ENCODE measurements at places on chromosomes 4 and X.

GRCh38 chrX:23503835-23504539 lies 163.3 kb upstream of the PRDX4 start:
- peak; percentile 84 for DNase-seq

DNA sequence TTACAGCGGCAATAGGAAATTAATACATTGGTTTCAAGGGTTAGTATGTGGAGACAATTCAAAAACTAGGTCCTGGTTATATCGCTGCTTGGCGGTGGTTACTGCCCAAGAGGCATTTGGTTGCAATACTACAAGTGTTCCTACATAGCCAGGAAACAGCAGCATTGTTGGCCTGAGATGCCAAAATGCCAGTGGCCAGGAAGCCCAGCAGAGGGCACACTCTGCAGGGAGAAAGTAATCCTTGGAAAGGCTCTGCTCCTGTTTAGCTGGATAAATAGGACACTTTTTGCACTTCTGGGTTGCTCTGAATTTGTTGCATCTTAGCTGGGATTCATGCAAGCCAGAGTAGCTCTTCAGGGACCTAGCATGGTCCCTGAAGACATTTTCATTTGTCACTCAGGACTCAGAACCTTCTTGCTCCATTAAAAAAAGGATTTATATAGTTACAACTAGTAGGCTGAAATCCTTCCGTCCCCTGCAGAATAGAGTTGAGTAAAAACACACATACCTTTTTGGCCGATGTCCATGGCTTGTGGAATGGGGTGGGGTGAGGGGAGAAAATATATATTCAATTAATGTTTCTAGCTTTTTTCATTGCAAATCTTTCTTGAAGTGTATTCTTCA lies 8.1 kb upstream of the GPR119 start:
- peak; percentile 83 for DNase-seq

DNA sequence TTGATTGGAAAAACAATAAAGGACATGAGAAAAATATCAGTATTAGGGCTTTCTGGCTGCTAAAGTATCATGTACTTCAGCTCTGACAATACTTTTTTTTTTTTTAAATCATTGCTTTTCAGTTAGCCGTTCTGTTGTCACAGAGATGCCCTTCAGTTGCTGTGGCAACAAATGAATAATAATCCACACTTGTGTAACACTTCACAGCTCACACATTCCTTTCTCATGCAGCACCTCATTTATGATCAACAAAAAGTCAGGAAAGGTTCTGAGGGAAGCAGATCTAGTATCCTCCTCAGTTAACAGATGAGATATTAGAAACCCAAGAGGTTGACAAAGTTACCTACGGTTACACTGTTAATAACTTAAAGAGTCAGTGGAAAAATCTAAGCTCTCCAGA lies 444.2 kb upstream of the SLIT2 start:
- no peak for DNase-seq

- no peak for DNase-seq
Observed at GRCh38 chrX:16223385-16223784, 56.1 kb downstream of the MAGEB17 start.

DNA sequence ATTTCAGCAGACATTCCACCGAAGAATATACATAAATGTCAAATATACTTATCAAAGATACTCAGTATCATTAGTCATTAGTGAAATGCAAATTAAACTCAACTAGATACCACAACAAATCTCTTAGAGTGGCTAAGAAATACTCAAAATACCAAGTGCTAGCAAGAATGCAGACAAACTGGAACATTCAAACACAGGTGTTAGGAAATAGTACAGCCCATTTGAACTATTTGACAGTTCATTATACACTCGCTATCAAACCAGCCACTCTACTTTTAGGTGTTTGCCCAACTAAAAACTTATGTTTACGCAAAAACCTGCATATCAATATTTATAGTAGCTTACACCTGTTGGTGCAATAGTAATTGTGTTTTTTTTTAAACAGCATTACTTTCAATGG lies 8.8 kb downstream of the ADAM29 start:
- no peak for DNase-seq

- DNase-seq = no peak
Observed at GRCh38 chr4:182346250-182346649, 103.0 kb downstream of the TENM3 start.

DNA sequence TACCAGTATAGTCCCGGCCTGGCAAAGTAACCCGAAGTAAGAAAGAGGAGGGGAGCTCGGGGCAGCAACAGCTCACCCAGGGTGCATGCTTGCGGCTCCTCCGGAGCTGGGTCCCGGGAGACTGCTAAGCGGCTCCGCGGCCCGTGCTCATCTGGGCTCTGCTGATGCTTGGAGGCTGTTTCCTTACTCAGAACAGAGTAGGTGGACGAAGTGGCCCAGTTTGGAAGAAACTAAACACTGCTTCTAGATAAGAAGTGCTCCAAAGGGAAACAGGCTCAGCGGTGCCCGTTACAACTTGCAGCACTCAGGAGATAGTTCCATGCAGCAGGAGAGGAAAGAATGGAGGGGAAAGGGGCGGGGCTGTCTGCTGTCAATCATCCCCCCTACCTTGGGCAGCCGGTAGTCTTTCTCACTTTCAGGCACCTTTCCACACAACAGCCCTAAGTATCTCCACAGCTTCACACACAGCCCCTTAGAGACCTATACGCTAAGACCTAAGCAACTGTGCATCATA lies at the start of gene COL4A6:
Gene COL4A6 (minus strand): TSS at position 313 of the 514 bp plus-strand sequence. CDS start 226 bp downstream, at position 87.
- DNase-seq = peak; percentile 90

DNA sequence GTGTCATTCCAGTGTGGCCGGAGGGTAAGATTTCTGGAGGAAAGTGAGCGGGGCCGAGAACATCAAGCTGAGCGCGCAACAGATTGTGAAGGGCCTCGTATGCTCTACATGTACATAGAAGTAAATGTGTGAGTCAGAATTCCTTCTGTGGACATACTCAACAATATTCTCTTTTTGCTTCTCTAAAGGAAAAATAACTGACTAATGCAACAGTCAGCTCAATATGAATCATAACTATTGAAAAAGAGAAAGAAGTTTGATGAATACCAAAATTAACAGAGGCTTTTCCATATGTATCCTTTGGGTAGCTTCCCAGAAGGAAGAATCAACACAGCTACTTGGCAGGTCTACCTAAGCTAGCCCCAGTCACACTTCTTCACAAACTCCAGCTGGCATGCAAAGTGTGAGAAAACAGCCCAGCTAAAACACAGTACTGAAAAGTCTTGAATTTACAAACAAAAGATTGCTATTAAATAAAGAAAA lies 87.5 kb upstream of the ZFP42 start:
- DNase-seq = no peak

DNA sequence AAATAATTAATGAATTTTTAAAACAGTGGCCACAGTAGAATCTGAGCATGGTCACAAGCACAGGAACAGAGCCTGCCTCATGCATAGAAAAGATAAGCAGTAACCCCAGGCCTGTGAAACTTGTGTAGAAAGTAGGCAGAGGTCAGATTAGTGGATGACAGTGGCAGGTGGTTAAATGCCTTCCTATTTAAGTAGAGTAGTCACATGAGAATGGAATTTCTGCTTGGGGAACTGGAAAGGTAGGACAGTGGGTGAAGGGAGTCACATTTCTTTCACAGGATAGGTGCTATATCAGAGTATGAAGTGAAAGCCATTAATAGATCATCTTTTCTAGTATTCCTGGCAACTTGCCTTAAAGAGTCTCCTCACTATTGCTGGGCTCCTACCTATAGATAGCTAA lies 34.9 kb upstream of the ASB12 start:
- DNase-seq = no peak

GRCh38 chrX:25726539-25726938 lies 411.6 kb upstream of the MAGEB18 start:
- DNase-seq = no peak

DNA sequence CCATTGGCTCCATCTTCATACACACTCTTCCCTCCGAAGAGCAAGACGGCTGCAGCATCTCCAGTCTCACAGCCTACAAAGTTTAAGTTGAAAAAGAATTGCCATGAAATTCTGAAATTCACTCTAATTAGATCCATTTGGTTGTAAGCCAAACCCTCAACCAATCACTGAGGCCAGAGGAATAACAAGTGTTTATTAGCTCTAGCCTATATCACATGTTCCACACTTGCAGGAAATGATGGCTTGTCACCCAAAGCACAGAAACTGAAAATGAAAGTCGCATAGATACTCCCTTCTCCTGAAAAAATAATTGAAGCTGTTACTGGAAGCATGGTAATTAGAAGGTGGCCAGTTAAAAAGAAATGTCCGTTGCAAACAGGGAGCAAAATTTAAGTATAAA lies 1071.8 kb downstream of the CCSER1 start:
- DNase-seq = no peak

- no peak for DNase-seq
Observed at GRCh38 chrX:152537373-152537772, 86.3 kb upstream of the GABRA3 start.

DNA sequence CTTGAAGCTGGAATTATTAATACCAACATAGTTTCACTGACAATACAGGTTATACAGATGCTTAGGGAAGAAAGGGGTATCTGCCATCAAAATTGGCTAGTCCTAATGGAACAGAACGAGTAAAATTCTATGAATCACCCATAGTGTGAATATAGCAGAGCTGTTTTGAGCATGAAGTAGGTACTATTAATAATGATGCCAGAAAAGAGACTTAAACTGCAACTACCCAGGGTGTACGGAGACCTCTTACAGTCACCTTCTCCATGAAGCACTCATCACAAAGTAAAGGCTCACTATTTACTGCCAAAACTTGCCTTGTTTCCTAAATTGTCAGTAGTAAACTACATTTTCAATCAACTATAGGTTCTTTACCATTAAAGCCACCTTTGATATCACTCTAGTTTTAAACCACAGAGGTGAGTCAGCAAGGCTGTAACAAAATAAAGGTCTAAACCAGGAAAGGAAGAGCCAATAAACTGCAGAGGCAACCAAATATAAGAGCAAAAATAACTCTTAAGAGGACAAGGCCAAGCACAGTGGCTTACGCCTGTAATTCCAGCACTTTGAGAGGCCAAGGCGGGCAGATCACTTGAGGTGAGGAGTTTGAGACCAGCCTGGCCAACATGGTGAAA lies 114.4 kb downstream of the FRYL start:
- DNase-seq = no peak

GRCh38 chrX:129525162-129525561 lies 1.9 kb upstream of the SMARCA1 start:
- no peak for DNase-seq

DNA sequence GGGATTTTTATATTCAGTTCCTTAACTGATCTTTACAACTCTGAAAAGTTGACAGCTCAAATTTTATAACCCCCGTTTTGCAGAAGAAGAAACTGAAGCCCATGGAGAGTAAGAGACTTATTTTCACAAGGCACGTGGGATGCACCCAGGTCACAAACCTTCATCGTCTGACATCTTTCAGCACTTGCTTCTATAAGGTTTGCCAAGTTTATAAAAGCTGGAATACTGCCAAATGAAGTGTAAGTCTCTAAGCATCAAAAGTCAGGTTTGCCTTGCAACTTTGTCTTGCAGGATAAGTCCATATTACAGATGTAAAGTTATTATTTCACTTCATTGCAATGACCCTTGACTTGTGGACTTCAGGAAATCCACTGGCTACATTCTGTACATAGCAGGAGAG lies 6.3 kb upstream of the KCNIP4 start:
- no peak for DNase-seq
